SIG-M5 (cell line): ENCODE measurements at places on chromosomes 16 and 17.

GRCh38 chr17:28536532-28537218 lies 15.7 kb downstream of the UNC119 start:
- no peak for DNase-seq

GRCh38 chr17:45227101-45227925 lies 5.6 kb downstream of the FMNL1 start:
- no peak for DNase-seq

DNA sequence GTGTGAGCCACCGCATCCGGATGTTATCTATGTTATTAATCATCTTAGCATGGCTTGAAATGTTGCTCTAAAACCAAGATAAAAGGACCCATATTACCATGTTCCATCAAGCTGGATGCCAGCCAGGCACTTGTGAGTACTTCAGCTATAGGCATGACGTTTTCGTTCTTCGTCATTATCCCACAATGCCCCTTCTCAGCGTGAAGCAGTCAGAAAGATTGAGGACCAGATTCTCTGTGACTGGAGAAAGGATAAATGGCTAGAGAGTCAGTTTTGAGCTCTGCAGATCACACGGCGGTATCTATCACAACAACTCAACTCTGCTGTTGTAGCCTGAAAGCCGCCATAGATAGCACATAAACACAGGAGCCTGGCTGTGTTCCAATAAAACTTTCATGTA lies 29.8 kb upstream of the LCMT1 start:
- DNase-seq = no peak

DNA sequence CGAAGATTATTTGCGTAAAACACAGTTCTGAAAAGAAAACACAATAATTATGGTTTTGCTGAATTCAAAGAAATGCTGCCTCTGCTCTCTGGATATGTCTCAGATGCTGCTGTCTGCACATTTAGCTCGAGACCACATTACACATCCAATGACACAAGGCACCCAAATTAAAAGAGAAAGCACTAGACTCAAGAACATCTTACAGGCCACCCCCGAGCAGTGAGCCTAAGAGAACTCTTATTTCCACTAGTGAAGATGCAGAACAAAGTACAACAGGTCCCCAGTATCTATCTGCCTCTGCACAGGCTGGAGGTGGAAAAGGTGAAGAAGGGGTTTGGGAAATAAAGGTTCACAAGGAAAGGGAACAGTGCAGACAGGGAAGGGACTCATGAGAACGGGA lies 33.5 kb downstream of the GRB2 start:
- DNase-seq = no peak

DNA sequence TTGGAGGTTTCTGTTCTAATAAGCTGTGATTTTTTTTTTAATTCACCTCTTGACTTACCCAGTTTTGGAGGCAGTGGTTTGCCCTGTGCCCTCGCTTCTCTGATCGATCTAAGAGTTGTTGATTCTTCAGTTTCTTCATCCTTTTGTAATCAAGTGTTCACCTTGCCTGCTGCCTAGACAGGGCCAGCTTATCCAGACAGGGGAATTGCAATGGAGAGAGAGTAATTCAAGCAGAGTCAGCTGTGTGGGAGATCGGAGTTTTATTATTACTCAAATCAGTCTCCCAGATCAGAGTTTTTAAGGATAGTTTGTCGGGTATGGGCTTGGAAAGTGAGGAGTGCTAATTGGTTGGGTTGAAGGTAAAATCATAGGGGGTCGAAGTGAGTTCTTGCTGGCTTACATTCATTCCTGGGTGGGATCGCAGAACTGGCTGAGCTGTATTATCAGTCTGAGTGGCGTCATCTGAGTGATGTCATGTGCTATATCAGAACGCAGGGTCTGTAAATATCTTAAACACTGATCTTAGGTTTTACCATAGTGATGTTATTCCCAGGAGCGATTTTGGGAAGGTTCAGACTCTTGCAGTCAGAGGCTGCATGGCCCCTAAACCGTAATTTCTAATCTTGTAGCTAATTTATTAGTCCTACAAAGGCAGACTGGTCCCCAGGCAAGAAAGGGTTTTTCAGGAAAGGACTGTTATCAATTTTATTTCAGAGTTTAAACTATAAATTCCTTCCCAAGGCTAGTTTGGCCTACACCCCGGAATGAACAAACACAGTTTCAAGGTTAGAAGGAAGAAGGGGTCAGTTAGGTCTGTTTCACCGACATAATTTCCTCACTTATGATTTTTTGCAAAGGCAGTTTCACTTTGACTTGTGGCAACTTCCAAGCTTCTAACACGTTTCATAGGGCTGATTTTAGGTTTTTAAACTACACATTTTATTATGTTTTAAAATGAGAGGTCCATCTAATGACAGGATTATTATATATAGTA lies 21.5 kb upstream of the KCNJ16 start:
- DNase-seq = no peak

DNA sequence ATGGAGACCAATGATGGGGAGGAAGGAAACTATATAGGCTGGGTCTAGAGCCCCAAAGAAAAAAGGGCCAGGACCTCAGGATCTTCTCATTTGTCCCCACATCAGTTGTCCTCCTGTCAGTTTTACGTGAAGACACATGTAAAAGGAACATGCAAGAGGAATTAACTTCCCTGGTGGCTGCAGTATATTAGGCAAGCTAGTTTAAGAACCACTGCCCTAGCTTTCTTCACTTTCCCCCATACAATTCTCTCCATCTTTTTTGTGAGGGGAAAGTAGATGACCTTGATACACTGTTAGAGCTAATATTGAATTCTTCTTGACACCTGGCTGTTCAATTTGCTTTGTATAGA lies 2.3 kb downstream of the MAP3K3 start:
- no peak for DNase-seq

- DNase-seq = no peak
Measured at GRCh38 chr17:68460146-68460545, 2.9 kb upstream of the WIPI1 start.

- DNase-seq = no peak
Measured at GRCh38 chr16:87897521-87898505, 28.5 kb upstream of the SLC7A5 start.
